Globus pallidus (tissue), 1 donor: ENCODE measurements at places on chromosomes 7 and 10.

- DNase-seq, result peak; percentile 73
Observed at GRCh38 chr7:134140889-134141867, 14.0 kb downstream of the LRGUK start.

- DNase-seq, result peak; percentile 67
Observed at GRCh38 chr10:97759158-97759887, 12.5 kb downstream of the SFRP5 start.

DNA sequence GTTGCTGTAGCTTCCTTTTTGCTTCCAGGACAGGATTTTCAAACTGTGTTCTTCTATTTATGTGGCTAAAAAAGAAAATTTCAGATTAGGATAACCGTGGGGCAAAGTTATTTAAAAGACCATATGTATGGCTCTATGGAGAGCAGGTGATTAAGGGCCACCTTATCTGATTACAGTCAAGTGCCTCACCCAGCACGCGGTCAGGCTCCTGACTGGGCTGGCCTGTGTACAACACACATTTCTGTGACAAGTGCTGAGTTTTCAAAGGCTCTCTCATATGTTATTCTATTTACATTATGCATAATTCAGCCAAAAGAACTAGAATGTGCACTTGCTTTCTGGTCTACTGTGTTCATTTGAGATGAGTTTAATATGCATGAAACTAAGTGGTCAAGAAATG is 547.4 kb downstream of the PHTF2 start:
- DNase-seq, result no peak

- peak; percentile 7 for DNase-seq
Observed at GRCh38 chr7:12322284-12322902, 81.3 kb downstream of the VWDE start.

DNA sequence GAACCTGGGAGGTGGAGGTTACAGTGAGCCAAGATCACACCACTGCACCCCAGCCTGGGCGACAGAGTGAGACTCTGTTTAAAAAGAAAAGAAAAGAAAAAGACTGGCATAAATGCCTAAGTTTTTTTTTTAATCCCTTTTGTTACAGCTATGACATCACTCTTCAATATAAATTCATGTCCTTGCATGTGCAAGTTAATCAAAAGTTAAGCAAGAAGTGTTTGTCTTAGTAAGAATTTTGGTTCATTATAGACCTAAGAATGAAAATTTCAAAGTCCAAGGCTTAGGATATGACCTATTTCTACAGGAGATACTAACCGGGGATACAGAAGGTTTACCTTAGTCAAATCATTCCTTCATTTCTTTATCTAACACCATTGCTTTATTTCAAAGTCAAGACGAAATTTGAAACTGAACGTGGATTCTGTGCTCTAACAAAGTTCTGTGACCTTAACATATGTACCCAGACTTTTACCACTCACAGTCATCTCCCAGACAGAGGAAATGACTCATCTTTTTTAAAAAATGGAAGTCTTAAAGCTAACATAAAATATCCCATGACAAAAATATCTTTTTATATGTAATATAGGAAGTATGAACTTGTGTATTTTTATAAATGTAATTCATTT is 29.3 kb upstream of the ITGB8 start:
- DNase-seq, result no peak

DNA sequence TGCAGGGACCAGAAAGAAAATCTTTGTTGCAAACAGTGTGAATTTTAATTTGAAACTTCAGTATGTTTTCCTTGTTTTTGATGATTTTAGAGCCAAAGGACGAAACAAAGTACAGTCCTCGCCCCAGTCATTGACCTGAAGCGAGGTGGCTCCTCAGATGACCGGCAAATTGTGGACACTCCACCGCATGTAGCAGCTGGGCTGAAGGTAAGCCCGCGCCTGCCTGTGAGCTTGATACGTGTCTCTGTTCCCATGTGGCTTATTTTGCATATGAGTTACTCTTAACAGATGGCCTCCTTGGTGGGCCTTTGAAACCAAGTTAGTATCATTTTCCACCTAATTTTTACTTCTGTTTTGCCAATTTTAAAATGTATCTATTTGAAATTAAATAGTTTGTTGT is 12.3 kb downstream of the RBM17 start:
- no peak for DNase-seq

DNA sequence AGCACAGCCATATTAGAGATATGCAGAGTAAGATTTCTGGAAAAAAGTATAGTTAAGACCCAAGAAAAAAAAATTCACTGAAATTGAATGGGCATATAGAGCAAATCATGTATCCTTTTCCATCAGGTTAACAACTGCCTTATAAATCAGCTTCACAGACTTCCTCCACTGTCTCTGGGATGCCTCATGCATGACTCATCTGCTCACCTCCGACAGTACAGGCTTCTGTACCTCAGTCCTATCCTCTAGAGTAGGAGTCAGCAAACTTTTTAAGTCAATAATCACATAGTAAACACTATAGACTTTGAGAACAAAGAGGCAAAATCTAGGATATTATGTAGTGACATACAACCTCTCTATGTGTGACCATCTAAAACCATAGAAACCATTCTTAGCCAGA is 211.6 kb upstream of the SP8 start:
- no peak for DNase-seq

DNA sequence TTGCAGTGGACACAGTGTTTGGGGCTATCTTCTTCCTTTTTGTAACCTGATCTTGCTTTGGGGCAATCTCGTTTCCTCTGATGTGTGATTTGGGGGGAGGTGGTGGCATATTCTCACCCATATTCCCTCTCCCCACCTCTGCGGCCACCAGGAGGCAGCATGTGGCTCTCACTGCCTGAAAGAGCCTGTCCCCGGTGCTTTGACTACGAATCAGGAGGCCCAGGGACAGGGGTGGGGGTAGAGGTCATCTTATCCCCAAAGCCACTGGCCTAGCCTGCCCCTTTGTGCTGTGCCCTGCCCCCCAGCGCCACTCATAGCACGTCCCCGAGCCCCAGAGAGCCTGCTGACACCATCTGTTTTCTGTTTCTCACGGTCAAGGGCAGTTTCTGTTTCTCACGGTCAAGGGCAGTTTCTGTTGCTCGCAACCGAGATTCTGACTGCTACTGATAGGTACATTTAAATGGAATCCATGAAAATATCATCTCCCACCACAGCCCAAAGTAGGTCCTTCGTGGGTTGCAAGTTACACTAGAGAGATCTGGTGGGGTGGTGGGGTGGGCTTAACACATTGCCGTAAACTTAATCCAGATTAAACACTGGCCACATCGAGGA is 28.2 kb downstream of the PHYH start:
- DNase-seq, result peak; percentile 13

DNA sequence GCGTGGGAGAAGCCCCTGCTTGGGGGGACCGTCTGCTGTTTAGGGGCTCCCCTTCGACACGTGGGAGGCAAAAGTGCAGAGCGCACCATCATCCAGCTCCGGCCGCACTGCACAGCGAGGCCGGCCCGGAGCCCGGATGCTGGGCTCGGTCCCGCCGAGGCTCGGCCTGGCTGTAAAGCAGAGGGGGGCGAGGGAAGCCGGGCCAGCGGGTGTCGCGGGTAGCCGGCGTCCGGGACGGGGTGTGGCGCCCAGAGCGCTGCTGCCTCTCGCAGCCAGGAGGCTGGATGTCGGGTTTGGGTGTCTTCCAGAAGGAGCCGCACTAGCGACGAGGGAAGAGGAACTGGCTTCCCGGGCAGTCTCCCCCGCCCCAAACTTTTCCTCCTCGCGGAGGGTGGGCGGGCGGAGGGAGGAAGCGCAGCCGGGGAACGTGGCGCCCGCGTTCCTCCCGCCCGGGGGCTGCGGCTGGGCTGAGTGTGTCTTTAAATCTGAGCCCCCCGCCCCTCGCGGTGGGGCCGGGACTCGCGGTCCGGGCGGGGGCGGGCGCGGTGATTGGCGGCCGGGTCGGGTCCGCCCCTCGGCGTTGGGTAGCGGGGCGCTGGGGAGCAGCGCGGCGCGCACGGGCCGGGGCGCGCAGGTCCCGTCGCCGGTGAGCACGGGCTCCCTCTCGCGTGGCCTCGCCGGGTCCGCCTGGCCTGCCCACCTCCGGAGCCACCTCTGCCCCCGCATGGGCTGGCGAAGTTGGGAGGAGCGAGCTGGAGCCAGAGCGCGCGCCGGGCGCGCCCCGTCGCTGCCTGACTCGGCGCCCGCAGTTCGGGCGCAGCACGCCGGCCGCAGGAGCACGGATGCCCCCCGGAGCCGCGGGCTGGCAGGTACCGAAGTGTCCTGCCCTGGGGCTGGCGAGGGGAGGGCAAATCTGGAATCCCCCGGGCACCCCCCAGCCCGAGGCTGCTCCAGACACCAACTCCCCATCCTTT is at the start of gene PALD1:
PALD1 (plus strand) TSS at position 577 of the 974 bp plus-strand sequence. CDS start 47,185 bp downstream, outside the sequence.
- DNase-seq, result peak; percentile 56

DNA sequence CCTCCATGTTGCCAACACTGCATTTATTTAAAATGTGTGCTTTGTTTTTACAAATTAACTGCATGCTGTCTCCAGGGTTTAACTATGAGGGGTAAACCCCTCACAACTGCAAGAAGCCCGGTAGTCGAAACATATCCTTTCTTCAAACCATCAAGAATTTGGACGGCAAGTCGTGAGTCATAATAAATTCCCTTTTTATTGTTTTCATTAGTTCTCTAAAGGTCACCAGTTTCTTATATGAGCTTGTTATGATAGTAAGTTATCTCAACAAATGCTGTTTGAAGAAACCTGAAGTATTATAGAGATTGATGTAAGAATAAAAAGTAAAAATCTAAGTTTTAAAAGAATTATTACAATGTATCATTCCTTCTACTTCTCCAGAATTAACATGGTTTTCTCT is 12.2 kb upstream of the FIGNL1 start:
- DNase-seq, result no peak

GRCh38 chr7:54877683-54878082 is 118.7 kb upstream of the SEC61G start:
- no peak for DNase-seq

- no peak for DNase-seq
Observed at GRCh38 chr7:113784956-113785355, 133.9 kb downstream of the PPP1R3A start.

DNA sequence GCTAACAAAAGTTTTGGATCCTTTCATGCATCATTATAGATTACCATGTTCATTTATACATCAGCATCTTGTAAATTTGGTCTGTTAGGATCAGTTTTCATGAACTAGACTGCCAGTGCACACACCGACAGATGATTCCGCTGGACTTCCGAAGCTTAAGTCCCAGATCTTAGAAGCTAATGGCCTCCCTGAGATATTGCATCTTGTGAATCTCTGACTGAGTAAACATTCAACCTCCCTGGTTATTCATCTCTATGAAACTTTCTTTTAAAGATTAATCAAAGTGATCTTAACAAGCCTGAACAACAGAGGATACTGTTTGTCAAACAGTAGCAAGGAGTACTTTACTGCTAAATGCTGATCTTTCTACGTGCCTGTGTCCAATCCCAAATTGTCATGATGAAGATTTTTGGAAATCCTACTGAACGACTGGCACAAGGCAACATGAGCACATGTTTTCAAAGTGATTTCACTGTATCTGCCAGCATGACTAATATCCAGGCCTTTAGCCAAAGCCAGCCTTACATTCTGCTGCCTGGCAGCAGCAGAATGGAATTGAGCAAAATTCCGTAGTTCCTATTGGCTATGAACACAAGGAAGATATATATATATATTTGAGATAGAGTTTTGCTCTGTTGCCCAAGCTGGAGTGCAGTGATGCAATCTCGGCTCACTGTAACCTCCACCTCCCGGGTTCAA is 91.3 kb upstream of the ANK3 start:
- peak; percentile 88 for DNase-seq

- no peak for DNase-seq
Observed at GRCh38 chr10:132319853-132320653, 11.9 kb upstream of the LRRC27 start.

DNA sequence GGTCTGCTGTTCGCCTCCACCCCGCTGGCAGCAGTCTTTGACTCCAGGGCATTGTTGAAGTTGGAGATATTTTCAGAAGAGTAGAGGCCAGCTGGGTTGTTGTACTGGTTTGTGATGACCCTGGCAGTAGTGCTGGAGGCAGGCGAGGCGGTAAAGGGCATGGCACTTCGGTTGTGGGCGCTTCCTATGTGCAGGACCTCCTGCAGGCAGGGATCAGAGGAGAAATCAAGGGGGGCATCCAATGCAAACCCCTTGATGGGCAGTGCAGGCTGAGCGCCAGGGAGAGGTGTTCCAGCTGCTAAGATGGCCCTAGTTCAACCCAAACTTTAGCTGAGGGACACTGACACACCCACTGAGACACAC is 27.0 kb downstream of the PDLIM1 start:
- DNase-seq, result no peak

GRCh38 chr7:7491044-7491443 is 44.6 kb downstream of the COL28A1 start:
- DNase-seq, result no peak

DNA sequence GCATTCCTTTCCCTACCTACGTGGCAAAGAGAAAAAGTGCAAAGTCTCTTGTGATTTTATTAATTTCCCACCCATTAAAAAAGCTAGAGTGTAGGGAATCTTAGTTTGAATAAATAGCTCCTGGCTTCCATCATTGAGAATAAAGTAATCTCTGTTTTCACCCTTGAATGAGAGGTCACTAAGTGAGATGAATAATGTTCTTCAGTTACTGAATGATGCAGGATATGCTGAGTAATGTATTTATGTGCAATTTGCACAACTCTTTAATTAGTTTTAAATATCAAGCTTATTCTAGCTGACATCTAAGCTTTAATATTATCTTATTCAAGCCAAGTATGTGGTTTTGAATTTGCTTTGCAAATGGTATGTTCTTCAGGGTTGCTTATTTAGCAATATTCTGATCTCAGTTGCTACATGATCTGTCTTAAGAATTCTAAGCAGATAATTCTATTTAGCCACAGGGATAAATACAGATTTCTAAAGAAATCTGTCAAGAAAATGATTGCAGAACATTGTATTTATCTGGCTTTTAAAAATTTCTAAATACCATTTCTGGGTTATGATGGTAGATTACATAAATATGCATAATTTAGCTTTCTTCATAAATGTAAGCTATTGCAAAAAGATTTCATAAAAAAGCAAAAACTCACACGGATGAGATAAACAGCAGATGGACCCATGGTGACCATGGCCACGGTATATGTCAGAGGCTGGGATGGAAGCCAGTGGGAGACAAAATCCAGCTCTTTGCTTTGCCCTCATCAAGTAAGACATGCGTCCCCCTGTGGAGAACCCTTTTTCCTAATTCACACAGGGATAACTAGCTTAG is 141.0 kb downstream of the MACC1 start:
- DNase-seq, result no peak

GRCh38 chr7:157814931-157815705 is 478.3 kb downstream of the DNAJB6 start:
- no peak for DNase-seq

DNA sequence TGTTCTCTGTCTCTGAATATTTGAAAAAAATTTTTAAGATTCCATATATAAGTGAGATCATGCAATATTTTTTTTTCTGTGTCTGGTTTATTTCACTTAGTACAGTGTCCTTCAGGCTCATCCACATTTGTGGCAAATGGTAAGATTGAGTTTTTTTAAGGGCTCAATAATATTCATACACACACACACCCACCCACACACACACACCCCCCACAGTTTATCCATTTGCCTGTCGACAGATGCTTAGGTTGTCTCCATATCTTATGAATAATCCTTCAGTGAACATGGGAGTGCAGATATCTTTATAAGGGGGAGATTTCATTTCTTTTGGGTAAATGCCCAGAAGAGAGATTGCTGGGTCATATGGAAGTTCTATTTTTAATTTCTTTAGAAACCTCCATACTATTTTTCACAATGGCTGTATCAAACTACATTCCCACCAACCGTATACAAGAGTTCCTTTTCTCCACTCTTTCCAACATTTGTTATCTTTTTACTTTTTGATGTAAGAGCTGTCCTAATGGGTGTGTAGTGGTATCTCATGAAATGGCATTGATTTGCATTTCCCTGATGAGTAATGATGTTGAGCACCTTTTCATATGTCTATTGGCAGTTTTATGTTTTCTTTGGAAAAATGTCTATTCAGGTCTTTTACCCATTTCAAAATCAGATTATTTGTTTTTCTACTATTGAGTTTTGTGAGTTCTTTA is 35.0 kb downstream of the AUTS2 start:
- no peak for DNase-seq
